ENCODE measurements at places on chromosomes 13 and 19.

- DNase-seq: no peak
Measured at GRCh38 chr19:54298357-54299125, 14.4 kb downstream of the LILRA5 start.

GRCh38 chr13:111177081-111177711 lies 62.1 kb downstream of the ARHGEF7 start:
- DNase-seq: no peak

- DNase-seq: no peak
Measured at GRCh38 chr13:107348471-107348870, 780.5 kb upstream of the ARGLU1 start.

DNA sequence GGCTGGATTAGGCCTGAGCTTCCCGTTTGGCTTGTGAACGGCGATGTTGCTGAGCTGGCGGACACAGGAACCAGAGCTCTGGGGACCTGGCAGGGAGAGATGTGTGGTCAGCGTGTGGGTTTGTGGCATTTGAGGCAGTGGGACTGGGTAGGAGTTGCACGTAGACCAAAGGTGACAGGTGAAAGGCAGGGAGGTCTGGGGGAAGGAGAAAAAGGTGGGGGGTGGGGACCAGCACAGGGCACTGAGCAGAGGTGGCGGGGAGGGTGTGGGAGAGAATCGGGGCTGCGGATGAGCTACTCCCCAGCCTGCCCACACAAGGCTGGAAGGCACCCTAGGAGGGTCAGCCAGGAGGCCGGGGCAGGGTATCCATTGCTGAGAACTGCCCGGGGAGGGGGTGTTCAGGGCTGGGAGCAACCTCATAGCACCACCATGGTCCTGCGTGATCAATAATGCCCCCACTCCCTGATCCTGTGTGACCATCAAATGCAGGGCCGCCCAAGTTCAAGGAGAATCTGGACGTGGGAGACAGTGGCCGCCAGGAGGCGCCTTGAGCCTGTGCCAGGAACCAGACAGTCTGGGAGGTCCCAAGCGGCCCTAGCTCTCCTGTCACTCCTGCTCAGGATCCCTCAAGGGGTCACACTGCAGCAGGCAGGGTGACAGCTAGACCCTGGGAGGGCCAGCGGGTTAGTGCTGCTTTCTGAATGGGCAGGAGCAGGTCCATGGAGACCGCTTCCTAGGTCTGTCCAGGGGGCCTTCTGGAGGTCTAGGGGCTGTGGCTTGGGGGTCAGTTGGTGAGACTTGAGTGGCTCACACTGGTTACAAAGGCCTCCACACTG lies 12.8 kb upstream of the SELENOW start:
- no peak for DNase-seq

DNA sequence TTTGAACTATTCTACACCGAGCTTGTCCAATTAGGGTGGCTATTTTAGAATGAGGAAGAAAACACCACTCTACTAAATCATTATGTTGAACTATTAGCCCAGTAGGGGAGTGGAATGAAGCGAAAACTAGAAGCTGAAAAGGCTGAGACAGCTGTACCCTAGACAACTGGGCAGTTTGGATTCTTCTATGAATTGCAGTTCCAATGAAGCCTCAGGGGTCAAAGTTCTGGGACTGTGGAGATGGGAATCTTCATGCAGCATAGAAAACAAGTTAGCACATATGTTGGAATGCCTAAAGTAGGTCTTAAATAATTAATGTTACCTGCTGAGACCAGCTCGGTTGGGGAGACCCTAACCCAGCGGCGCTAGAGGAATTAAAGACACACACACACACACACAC lies 62.7 kb upstream of the ZNF726 start:
- DNase-seq: no peak

DNA sequence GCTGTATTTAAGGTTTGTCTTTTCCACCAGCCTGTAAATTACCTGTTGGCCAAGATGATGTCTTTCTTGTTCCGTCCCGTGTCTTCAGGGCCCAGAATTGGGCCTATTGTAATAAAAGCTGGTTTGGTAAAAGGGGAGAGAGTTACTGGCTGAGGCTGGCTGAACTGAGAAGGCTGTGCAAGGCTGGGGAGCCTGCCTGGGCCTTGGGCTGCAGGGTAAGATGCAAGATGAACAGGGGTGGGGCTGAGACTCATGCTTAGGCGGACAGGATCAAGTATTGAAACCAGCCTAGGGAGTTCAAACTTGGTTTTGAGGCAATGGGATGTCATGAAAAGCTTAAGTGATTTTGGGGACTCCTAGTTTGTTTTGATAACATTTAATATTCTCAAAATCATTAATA lies 142.3 kb downstream of the PCCA start:
- DNase-seq: no peak

DNA sequence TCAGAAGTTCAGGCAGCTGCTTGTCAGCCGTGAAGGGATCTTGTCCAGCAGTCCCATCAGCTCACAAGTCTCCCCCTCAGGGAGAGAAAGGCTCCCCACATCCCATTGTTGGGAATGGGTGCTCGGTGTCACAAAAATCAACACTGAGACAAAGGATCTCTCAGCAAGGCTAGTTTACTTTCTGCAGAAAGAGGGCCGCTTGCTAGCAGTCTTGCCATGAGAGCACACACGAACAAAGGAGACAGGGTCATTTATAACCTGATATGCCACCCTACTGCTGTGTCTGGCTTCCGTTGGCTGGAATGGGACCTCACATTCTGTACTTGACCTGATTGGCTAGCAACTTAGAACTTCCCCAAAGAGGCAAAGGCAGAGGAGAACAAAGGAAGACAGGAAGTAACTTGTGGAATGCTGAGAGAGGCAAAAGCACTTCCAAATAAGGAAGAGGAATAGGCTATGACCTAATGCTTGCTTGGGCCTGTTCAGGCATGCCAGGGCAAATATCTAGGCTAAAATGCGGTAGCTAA lies 8.7 kb upstream of the IGFL3 start:
- no peak for DNase-seq

- no peak for DNase-seq
Measured at GRCh38 chr19:51919606-51920005, 7.7 kb upstream of the ZNF613 start.

GRCh38 chr19:28960986-28961705 lies 251.8 kb downstream of the UQCRFS1 start:
- no peak for DNase-seq

DNA sequence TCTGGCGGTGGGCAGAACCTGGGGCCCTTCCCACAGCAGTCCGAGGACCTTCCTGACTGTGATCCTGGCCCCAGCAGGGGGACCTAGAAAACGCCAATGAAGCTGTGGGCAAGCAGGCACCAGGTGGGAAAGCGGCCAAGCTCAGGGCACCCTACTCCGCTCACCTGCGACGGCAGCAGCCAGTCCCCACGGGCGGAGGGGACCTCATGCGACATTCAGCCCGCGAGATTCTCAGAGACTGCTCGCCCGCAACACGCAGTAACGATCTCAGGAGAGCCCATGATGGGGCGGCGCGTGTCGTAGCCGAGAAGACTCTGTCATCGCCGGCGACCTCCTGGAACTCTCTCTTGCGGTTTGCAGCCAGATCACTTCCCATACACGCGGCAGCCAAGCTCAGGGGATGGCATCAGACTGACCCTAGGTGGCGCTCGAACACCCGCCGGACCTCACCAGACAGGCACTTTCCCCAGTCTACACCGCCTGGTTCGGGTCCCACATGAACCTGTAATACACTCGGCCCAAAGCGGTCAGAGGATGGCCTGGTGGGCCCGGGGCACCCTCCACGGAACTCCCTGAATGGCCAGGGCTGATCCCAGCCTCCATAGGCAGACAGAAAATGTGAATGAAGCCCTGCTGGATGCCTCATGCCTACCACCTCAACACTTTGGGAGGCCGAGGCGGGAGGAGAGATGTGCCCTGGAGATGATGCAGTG lies 26.5 kb downstream of the MAN2B1 start:
- DNase-seq: peak; percentile 42

- no peak for DNase-seq
Measured at GRCh38 chr13:33174931-33175330, 110.6 kb downstream of the STARD13 start.

GRCh38 chr13:32752997-32753606 lies 166.8 kb downstream of the PDS5B start:
- DNase-seq: no peak

DNA sequence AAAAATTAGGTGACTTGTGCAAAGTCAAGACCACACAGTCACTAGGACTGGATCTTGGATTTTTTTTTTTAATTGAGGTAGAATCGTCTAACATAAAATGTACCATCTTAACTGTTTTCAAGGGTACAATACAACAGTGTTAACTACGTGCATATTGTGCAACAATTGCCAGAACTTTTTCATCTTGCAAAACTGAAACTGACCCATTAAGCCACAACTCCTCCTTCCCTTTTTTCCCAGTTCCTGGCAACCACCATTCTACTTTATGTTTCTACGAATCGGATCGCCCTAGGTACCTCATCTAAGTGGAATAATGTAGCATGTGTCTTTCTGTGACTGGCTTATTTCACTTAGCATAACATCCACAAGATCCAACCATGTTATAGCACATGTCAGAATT lies 37.5 kb upstream of the POMP start:
- DNase-seq: no peak

DNA sequence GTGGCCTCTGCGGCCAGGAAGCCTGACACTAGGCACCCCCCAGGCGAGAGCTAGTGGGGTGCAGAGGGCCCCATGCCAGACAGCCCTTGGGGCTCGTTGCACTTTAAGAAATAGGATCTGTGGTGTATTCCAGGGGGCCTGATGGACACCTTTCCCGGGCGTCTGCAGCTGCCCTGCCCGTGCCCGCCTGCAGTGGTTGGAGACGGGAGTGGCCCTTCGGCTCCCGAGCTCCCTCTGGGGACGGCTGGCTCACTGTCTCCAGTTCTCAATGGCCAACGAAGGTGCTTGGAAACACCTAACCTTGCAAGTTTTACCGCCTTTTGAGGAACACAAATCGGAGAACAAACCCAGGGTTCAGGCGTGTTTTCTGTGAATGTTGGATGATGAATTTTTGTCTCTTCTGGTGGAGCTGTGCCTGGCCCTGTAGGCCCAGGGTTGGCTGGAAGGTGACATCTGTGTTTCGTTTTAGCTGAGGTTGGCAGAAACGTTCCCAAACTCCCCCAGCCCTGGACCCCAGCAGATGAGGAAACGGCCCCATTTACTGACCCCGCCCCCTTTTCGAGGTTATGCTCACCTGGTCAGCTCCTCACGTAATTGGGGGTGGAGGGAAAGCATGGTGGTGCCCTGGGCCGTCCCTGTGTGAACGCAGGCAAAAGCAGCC lies 17.4 kb upstream of the NPAS1 start:
- no peak for DNase-seq

DNA sequence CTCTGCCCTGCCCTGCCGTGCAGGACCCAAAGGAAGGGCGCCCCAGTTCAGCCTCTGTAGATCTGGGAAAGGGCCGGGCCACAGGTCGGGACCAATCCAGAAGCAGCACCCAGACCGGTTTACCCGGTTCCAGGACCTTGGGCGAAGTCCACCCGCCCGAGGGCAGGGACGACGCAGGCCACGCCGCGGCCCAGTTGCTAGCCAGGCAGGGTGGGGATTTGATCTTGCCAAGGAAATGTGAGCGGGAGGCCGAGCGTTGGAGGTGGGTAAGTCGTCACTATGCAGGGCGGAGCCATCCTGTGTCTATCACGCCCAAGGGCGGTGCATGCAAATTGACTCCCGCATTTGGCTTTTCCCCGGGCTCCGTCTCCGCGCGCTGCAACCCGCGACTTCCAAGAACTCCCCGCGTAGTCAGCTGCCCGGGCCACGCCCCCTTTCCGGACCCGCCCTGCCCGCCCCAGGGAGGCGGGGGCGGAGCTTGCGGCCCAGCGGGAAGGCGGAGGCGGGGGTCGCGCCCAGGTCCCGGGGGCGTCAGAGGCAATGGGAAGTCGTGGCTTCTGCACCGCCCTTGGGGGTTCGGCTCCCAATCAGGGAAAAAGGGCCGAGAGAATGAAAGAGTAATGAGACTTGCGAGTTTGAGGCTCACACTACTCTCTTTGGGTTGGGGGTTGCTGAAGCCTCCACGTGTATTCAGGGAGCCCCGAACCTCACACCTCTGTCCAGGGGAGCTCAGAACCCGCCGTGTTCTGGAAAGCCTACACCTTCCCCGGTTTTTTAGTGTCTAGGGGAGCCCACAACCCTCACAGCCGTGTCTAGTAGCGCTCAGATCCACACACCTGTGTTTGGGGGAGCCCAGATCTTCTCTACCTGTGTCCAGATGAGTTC lies 12.8 kb downstream of the IER2 start:
- peak; percentile 33 for DNase-seq

DNA sequence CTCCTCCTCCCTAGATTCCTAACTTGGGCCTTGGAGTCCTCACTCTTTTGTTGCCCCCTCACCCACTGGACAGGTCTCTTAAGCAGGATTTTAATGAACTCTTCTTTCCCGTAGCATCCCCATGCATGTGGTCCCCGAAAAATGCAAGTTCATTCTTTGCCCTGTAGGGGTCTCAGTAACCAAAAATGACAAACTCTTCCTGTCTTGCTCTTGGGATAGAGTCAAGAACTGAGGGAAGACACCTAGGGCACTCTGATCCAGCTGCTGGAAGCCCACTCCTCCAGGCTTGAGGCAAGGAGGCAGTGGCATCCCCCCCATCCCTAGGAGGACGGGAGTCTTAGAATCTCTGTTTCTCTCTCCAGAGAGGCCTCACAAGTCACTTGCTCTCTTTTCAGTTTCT lies 987.0 kb downstream of the DIAPH3 start:
- no peak for DNase-seq

DNA sequence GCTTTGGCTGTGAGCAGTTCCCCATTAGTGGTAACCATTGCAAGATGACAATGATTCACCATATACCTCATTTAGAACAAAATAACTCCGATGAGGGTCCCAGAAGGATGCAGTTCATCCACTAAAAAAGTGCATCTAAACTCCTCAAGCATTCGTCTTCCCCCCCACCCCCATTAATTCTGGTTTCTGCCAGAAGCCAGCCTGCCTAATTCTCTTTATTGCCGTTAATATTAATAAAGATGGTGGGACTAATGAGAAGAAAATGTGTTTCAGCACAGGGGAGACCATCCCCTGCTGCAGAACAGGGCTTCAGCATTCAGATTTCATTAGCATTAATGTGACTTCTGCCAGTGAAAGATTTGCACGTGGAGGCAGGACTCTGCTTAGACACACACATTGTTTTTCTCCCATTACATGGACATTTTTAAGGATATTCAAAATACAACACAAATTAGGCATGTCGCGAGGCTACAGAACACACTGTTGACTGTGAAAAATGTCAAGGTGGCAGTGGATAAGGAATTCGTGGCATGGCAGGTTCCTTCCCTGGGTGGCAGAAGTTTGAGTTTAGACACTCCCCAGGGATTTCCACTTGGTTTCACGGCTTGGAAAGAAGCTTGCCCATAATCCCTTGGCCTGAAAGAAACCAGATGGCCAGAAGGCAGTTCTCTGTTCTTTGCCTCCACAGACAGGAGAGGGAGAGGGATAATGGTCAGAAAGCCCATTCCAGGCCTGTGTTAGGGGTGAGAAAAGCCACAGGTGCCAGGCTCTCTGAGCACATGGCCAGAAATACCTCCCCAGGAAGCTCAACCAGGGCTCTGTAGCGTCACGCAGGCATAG lies 236.5 kb downstream of the FOXO1 start:
- no peak for DNase-seq

- no peak for DNase-seq
Measured at GRCh38 chr13:100184095-100184494, 95.2 kb downstream of the PCCA start.

Data from NCI-H2081 treated with DMSO at 0.1 percent for 48 hours (cell line).